ENCODE measurements at places on chromosomes 6 and 20.

- DNase-seq: no peak
Observed at GRCh38 chr6:149960488-149960887, 3.3 kb upstream of the ULBP1 start.

DNA sequence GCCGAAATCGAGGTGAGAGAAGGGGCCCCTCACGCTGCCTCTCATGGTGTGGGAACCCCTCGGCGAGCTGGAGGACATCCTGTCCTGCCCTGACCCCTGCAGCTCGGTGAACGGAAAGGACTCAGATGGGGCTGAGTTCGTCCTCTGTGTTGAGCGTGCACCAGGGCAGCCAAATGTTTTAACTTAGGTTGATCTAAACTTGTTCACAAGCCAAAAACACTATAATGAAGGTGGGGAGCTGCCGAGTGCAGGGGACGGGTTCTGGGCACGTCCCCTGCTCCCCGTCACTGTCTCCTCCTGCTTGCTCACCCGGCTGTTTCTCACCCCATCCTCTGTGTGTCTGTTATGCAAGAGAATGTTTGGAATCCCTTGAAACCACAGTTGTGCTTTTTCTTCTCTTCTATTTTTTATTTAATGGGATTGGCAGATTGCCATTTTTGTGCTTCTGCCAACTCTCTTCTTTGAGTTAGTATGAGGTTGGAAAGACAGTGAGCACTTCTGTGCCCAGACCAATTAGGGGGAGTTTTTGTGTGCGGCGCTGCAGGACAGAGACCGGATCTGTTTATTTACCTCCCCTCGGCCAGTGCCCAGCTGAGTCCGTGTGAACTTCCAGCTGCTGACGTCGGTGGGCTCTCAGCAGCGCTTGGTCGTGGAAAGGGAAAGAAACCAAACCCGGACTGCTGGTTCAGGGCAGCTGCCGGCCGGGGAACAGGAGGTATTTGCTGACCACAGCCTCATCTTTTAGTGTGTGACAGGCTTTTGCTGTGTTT, 158.1 kb downstream of the DTNBP1 start:
- peak; percentile 46 for DNase-seq

- peak; percentile 60 for DNase-seq
Observed at GRCh38 chr20:59242714-59243626, 57.4 kb upstream of the EDN3 start.

DNA sequence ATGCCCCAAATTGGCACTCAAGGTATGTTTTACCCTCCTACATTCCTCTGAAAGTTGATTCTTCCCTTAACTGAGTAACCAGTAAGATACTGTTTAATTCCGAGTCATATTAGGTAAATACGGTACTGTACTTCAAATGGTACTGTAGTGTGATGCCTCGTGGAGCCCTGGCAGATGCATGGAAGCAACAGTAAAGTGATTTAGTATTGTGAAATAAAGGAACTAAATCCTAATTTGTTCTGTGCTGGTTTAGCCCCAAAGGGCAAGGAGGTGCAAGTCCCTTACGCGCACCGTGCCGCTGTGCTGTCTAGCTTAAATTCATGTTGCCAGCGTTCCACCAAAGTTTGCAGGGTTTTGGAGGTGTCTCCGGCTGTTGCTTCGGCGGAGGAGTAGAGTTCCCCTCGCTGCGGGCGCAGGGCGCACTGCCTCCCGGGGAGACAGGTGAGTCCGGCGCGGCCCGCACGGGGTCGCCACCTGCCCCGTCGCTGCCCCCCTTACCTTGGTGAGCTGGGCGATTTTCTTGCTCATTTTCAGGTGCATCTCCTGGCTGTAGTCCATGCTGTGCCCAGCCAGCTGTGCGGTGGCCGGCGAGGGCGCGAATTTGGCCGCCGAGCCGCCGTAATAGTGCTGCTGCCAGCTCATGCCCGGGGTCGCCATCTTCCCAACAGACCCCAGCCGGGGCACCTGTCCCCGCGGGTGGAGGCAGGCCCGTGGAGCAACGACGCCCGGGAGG, 655 bp downstream of the FAM184A start:
- peak; percentile 33 for DNase-seq

- DNase-seq: no peak
Observed at GRCh38 chr20:23550227-23550626, 18.1 kb downstream of the CST9L start.

DNA sequence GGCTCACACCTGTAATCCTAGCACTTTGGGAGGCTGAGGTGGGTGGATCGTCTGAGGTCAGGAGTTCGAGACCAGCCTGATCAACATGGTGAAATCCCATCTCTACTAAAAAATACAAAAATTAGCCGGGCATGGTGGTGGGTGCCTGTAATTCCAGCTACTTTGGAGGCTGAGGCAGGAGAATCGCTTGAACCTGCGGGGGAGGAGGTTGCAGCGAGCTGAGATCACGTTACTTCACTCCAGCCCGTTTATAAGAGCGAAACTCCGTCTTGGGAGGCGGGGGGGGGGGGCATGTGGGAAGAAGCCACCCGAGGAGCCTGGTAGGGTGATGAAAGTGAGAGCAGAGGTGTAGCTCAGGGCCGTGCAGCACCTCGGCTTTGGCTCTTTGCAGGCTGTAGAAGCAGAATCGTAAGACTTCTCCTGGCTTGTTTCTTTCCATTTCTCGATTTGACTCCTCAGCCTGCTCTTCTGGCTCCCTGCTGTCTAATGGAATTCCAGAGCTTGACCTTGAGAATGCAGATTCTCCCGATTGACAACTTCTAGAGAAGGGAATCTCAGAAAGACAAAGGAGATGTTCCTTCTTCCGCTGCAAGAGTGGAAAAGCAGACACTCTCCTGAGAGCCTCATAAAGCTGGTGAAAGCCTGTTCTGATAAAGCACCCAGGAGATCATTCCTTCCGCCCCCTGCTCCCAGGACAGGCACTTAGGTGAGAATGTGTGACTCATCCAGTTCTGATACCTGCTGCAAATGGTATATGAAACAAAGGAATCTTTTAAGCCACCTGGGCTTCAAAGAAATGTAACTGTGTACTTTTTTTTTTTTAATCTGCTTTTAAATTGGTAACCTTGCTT, 26.0 kb upstream of the PPP1R16B start:
- no peak for DNase-seq

DNA sequence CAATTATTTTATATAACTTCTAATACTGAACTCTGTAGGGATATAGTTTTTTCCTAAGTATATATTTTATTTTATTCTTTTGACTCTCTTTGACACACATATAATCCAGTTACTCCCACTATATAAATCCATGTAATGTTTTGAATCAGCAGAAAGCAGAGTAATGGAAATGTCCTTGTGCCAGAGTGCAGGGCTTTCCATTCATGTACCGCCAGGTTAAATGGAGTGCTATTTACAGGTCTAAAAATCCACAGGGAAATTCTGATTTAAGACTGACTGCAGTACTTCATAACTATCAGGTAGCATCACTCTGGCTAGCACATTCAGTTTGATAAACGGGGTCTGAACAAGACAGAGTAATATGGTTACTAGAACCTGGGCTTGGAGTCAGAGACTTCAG, 626.8 kb downstream of the COL12A1 start:
- no peak for DNase-seq

GRCh38 chr6:35643162-35643535, 45.6 kb downstream of the FKBP5 start:
- DNase-seq: no peak

DNA sequence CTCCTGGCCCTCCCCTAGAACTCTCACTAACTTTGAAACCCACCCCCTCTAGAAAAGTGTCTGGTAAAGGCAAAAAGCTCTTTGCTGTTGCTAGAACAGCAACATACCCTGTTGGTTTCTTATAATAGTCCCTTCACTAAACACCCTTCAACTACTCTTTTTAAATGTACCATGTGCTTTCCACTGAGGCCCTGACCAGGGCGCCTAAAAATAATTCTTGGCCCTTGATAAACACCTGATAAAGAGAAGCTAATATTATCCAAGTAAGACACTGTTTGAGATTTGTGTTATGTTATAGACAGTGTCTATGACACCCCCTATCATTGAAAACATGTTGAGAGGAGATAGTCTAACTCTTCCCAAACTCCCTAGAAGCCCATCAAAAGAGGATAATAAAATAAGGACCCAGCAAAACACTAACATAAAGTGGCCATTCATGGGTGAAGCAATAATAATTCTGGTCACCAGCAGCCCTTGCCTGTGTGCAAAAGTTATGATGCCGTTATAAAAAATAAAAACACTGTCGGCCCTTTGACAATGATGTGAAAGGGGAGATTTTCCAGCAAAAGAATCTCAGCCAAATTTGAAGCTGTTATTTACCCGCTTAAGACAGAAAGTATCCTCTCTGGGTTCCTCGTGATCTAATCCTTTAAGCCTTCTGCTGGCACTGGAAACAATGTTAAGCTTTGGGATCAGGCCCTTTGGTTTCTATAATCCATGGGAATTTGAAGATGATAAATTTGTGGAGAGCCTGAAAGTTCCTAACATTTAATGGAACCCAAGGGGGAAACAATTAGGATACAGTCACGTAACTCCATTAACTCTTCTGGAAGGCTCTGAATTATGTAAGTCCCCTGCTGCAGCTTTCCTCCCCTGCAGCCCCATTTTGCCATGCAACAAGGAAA, 122.6 kb upstream of the PLCB4 start:
- DNase-seq: no peak

DNA sequence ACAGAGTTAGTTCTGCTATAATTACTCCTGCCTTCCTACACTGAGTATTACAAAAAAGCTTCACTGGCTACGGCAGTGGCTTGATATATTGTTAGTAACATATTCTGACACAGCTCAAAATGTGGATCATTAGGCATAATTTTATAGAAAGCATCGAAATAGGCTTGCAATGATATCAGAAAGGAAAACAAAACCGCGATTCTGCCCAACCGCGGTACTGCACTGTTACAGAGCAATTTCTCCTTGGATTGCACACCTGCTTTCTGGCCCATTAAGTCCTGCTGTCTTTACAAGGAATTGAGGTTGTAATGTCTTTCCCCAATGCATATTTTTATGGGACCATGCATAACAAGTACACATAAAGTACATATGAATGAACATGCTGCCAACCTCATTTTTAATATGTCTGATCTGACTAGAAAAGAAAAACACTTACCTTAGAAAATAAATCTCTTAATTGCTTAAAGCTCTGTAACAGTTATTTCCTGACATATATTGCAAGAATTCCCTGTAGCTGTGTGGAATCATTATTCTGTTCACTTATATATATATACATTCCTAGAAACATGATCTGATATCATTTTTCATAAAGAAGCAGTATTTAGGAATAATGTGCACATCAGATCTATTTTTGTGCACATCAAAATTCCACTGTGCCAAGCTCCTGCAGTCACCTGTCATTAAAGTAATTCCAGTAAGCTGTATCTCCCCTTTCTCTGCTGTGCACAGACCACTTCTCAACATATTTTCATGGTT, 763.9 kb downstream of the HACE1 start:
- DNase-seq: no peak

DNA sequence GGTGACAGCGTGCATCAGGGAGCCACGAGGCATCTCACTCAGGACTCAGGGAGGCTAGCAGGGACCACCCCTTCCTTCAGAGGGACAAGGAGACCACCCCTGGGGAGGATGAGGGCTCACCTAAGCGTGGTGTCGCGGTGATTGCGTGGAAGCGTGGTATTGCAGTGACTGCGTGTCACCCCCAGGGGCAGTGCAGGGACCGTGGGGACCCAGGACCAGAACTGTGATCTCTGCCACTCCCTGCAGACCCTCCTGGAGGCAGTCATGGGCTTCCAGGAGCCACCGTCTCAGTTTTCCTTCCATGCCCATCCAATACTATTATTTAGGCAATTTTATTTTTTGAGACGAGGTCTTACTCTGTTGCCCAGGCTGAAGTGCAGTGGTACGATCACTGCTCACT, 147.1 kb downstream of the TAF4 start:
- no peak for DNase-seq

DNA sequence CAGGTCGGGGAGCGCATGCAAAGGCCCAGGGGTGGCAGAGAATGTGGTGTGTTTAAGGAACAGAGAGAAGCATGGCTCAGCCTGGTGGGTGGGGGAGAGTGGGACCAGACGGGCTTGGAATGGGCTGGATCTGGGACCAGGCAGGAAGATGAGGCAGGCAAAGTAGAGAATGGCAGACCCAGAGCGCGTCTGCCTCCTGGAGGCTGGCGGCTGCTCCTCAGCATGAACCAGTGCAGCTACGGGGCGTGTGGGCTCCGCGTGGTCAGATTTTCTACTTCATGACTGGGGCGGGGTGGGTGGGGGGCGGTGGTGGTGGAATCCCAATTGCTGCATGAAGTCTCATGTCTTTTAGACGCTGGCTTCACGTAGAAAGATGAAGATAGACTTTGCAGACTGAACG, 135.6 kb downstream of the TFAP2C start:
- DNase-seq: no peak

DNA sequence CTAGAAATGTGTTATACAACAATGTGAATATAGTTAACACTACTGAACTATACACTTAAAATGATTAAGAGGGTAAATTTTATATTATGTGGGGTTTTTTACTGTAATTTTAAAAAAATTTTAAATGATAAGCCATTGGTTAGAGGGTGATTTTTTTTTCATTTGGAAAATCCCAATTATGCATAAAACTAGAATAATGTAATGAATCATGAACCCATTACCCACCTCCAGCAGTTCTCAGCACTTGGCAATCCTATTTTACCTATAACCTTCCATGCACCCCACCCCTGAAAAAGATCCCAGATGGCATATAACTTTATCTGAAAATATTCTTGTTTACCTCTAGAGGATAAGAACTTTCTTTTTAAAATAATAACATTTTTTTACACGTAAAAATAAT, 13.7 kb downstream of the KIF3B start:
- DNase-seq: no peak

DNA sequence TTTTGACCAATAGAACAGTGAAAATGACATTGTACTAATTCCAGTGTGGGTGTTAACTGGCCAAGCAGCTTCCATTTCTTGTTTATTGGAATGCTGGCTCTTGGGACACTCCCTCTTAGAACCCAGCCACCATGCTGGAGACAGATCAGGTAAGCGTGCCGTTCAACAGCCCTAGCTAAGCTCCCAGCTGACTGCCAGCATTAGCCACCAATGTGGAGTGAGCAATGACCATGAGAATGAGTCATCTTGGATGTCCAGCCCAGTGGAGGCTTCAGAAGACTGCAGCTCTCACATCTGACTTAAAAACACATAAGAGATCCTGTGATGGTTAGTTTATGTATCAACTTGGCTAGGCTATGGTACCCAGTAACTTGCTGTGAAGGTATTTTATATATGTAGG, 3.0 kb upstream of the LINC00237 start:
- no peak for DNase-seq

DNA sequence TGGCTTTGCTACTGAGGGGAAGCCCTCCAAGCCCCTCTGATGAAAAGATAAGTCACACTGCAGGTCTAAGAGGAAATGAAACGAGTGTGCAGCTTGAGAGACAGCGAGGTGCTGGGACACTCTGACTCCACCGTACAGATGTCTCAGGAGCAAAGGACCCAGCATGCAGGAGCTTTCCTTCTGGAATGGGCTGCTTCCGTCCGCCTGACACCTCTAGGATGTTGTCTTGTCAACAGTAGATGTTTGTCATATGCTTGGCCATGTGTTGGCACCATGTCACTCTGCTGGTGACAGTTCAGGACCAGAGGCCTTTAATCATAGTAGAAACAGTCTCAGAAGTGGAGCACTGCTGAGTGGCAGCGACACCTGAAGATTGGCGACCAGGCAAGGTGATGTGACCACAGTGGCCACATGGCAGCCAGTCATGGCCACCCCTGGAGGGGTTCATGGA, 46.7 kb downstream of the SLC24A3 start:
- DNase-seq: no peak

Measured in hematopoietic multipotent progenitor cell treated with erythropoietin and hydrocortisone succinate and interleukin-3 and kit ligand, for 6 days (in vitro differentiated cells).